ENCODE measurements at places on chromosomes 4 and X. TPM values are rescaled to one million over a fixed set of nuclear protein-coding genes. Genes with fewer than 3 reads are reported as not detected.

- no peak overlapping the region for H3K27ac ChIP-seq
- no peaks in the 10 kb centered on the region for H3K36me3 ChIP-seq
- no peak for DNase-seq
- no peaks in the 10 kb centered on the region for H3K4me1 ChIP-seq
- H3K4me3 ChIP-seq: no peak overlapping the region
- no peaks in the 10 kb centered on the region for H3K27me3 ChIP-seq
Observed at GRCh38 chr4:19748519-19749479, 502.9 kb upstream of the SLIT2 start.

- no peak for DNase-seq
- H3K36me3 ChIP-seq: no peaks in the 10 kb centered on the region
- peaks cover 19% of the 10 kb centered on the region for H3K27me3 ChIP-seq
Observed at GRCh38 chr4:48939785-48940184, 33.2 kb upstream of the OCIAD2 start.

IL2 gene
- total RNA-seq: not detected

DNA sequence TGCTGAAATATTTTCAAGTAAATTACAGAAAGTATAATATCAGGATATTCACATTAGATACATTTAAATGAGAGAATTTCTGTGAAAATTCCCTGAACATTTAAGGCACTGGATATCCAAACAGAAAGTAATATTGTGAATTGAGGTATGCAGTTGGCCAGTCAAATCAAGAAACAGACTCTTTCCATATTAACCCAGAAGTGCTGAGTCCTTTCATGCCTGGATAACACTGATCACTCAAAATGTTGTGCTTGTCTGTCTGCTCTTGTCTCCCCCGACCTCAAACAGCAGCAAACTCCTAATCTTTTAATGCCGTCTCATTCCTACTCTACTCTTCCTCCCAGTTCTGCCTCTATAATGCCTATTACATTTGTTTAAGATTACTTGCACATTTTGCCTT is 51.2 kb downstream of the TBC1D9 start:
- no peak overlapping the region for H3K27ac ChIP-seq
- H3K4me1 ChIP-seq: peaks cover 34% of the 10 kb centered on the region
- H3K36me3 ChIP-seq: peaks cover 20% of the 10 kb centered on the region
- DNase-seq: no peak

NIPAL1 gene
- 3.4 TPM for total RNA-seq

- no peak overlapping the region for H3K4me3 ChIP-seq
- no peaks in the 10 kb centered on the region for H3K36me3 ChIP-seq
- no peaks in the 10 kb centered on the region for H3K4me1 ChIP-seq
- H3K27ac ChIP-seq: no peak overlapping the region
Observed at GRCh38 chrX:153647461-153648357, 706 bp downstream of the DUSP9 start.

GRCh38 chr4:2789351-2789750 is 3.5 kb upstream of the SH3BP2 start:
- DNase-seq: no peak
- no peak overlapping the region for H3K27ac ChIP-seq
- H3K4me3 ChIP-seq: no peak overlapping the region
- H3K36me3 ChIP-seq: no peaks in the 10 kb centered on the region
- H3K4me1 ChIP-seq: peaks cover 11% of the 10 kb centered on the region

GRCh38 chr4:8325291-8325973 is 55.9 kb downstream of the HTRA3 start:
- H3K4me1 ChIP-seq: no peaks in the 10 kb centered on the region
- H3K27me3 ChIP-seq: no peaks in the 10 kb centered on the region
- H3K36me3 ChIP-seq: no peaks in the 10 kb centered on the region
- DNase-seq: peak; percentile 29
- H3K4me3 ChIP-seq: no peak overlapping the region

LRAT gene
- total RNA-seq: 8.7 TPM

DNA sequence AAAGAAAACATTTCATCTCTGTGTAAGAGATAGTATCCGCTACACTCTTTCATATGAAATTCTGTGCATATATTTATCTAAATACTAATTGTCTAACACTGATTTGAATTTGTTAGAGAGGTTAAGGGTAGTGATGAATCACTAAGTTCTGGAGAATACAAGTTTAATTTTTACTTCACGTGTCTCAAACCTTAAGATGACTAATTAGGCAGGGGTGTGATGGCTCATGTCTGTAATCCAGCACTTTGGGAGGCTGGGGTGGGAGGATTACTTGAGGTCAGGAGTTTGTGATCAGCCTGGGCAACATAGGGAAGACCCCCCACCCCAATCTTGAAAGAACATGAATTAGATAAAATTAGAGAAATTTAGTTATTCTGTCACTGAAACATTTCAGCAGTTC is 2241.9 kb downstream of the PCDH7 start:
- H3K4me3 ChIP-seq: no peak overlapping the region
- no peaks in the 10 kb centered on the region for H3K36me3 ChIP-seq

RPS6KA6 gene
- total RNA-seq: 15.9 TPM

GRIA3 gene
- total RNA-seq: 9.5 TPM

- no peak overlapping the region for H3K27ac ChIP-seq
- peaks cover 25% of the 10 kb centered on the region for H3K27me3 ChIP-seq
- peak overlapping the region; percentile 88 for H3K4me3 ChIP-seq
- H3K36me3 ChIP-seq: no peaks in the 10 kb centered on the region
- peaks cover 4% of the 10 kb centered on the region for H3K4me1 ChIP-seq
Observed at GRCh38 chr4:125317525-125317877, 2.7 kb downstream of the FAT4 start.

- H3K4me3 ChIP-seq: no peak overlapping the region
- H3K36me3 ChIP-seq: no peaks in the 10 kb centered on the region
- no peak for DNase-seq
- no peaks in the 10 kb centered on the region for H3K27me3 ChIP-seq
Observed at GRCh38 chr4:72463724-72464123, 105.3 kb downstream of the ADAMTS3 start.

BCORL1 gene
- total RNA-seq: 22.9 TPM

DNA sequence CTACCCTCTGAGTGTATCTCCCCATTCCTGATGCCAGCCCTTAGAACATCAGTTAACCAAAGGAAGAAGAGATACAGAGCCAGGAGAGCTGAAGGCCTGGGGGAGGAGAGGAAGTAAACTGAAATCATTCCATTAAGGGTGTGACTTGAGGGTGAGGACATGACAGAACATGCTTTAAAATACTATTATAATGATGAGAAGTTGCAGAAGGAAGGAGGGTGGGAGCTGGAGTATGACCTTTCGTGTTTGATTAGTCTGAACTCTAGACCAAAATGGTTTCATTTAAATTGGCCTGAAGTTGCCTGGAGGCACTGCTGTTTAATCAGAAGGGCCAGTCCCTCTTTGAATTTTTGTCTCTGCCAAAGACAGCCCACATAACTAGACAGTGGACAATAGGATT is 11.4 kb downstream of the INTS6L start:
- no peaks in the 10 kb centered on the region for H3K36me3 ChIP-seq
- no peaks in the 10 kb centered on the region for H3K4me1 ChIP-seq

DNA sequence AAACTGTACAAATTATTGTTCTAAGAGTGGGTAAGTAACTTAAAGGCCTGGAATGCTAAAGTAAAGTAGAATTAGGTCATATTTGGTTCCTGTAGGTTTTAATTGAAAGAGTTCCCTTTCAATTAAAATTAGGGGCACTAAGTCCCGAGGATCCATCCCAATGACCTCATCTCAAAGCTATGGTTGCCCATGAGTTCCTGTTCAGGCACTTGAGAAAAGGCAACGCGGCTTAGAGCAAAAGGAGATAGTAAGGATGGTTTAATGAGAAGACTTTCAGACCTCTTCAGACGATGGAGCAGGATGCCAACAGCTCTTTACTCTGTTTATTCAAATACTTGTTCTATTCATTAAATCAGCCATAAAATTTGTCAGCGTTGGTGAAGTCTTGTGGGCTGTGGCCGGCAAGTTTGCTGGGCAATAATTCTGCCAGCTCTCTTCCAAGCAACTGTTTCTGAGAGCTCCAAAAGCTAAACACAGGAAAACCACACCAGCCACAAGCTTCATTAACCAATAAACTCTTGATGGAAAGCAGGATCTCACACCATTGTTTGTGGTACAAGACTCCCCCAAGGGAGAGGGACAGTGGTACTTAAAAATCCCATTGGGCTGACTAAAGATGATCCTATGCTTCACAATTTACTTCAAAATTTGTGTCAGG is 167.4 kb downstream of the COL4A6 start:
- no peaks in the 10 kb centered on the region for H3K27me3 ChIP-seq
- no peak for DNase-seq
- no peak overlapping the region for H3K27ac ChIP-seq
- H3K4me3 ChIP-seq: no peak overlapping the region
- peaks cover 6% of the 10 kb centered on the region for H3K36me3 ChIP-seq

SOD3 gene
- total RNA-seq: 5.7 TPM

- H3K27ac ChIP-seq: no peak overlapping the region
- H3K4me3 ChIP-seq: no peak overlapping the region
- peak; percentile 51 for DNase-seq
- H3K27me3 ChIP-seq: no peaks in the 10 kb centered on the region
- no peaks in the 10 kb centered on the region for H3K36me3 ChIP-seq
Observed at GRCh38 chrX:133544115-133544514, 128.8 kb upstream of the GPC4 start.

DNA sequence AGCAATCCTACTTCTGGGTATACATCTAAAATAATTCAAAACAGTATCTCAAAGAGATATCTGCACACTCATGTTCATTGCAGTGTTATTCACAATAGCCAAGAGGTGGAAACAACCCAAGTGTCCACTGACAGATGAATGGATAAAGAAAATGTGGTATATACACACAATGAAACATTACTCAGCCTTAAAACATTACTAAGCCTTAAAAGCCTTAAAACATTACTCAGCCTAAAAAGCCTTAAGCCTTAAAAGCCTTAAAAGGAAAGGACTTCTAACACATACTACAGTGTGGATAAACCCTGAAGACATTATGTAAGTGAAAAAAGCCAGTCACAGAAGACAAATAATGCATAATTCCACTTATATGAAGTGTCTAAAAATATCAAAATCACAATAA is 40.3 kb upstream of the TFDP3 start:
- no peak overlapping the region for H3K27ac ChIP-seq
- H3K36me3 ChIP-seq: no peaks in the 10 kb centered on the region
- no peaks in the 10 kb centered on the region for H3K27me3 ChIP-seq

CT45A5 gene
- total RNA-seq: not detected

RAB39B gene
- 4.8 TPM for total RNA-seq

- no peak overlapping the region for H3K27ac ChIP-seq
- no peaks in the 10 kb centered on the region for H3K4me1 ChIP-seq
- H3K27me3 ChIP-seq: peaks cover 37% of the 10 kb centered on the region
- H3K36me3 ChIP-seq: no peaks in the 10 kb centered on the region
Observed at GRCh38 chrX:17741123-17741511, 3.8 kb downstream of the SCML1 start.

DNA sequence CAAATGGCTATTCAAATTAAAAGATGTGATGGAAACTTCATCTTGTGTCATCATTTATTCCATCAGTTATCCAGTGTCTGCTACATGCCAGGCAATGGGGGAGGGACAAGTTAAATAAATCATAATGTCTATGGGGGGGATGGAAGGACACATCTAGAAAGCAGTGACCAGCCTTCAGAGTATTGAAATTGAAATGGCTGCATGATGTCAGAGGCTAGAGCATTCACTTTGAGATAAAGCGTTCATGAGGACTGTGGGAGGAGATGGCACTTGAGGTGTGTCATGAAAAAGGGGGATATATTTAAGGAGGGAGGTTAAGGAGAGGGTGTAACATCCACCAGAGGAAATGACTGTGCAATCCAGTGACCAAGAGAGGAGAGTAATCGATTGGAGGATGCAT is 50.6 kb downstream of the SLIT2 start:
- H3K27ac ChIP-seq: no peak overlapping the region
- no peak overlapping the region for H3K4me3 ChIP-seq
- H3K27me3 ChIP-seq: no peaks in the 10 kb centered on the region
- no peaks in the 10 kb centered on the region for H3K36me3 ChIP-seq

SPARCL1 gene
- 1.0 TPM for total RNA-seq

SUPT20HL2 gene
- total RNA-seq: not detected

DNA sequence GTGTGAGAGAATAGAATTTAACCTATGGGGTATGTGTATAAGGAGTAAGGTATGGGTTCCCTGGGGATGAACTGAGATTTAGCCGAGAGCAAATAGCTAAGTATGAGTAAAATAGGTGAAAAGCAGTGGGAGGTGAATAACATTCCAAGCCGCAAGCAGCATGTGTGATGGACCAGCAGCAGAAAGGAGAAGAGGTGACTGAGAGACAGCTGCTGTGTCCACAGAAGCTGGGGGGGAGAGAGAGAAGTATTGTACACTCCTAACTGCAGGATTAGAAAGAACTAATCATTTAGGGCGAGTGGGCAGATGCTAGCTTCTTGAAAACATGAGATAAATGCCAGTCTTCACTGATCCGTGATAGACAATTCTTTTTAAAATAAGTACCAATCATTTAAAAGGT is 296.0 kb downstream of the KLHL4 start:
- H3K36me3 ChIP-seq: no peaks in the 10 kb centered on the region
- H3K4me1 ChIP-seq: no peaks in the 10 kb centered on the region
- no peak for DNase-seq
- H3K4me3 ChIP-seq: no peak overlapping the region
- H3K27me3 ChIP-seq: no peaks in the 10 kb centered on the region

NUDT6 gene
- 5.8 TPM for total RNA-seq

DNA sequence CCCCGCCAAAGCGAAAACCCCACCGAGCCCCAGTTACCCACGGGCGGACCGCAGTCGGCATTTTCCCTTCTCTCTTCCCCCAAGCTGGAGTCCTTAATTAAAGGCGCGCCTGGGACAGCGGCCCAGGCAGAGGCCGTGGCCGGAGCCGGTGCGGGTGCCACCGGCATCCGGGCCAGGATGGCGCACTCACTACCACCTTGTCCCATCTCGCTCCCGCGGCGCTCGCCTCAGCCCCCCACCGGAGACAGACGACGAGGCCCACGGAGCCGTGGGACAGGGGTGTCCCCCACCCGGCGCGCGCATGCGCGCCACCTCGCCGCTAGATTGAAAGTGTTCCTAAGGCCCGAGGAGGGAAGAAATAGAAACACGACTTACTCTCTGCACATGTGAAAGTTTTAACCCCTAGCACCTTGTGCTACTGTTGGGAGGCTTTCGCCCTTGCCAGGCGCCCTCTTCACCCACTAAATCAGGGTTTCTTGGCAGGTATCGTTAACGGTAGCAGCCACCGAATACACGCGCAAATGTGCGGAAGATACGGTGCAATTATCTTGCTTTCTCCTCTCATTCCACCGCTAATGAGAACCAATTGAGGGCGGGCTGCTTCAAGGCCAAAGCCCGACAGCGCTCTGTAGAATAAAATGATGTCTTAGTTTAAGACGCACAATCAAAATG is 64.3 kb upstream of the CCDC160 start:
- H3K27ac ChIP-seq: peak overlapping the region; percentile 44
- no peaks in the 10 kb centered on the region for H3K27me3 ChIP-seq
- H3K4me1 ChIP-seq: peaks cover 3% of the 10 kb centered on the region
- peaks cover 11% of the 10 kb centered on the region for H3K36me3 ChIP-seq
- DNase-seq: peak; percentile 63

WDR17 gene
- total RNA-seq: 9.2 TPM
